ENCODE measurements at places on chromosomes 7 and 10.

GRCh38 chr10:97267671-97268070 lies 24.8 kb downstream of the ARHGAP19 start:
- no peak for DNase-seq

DNA sequence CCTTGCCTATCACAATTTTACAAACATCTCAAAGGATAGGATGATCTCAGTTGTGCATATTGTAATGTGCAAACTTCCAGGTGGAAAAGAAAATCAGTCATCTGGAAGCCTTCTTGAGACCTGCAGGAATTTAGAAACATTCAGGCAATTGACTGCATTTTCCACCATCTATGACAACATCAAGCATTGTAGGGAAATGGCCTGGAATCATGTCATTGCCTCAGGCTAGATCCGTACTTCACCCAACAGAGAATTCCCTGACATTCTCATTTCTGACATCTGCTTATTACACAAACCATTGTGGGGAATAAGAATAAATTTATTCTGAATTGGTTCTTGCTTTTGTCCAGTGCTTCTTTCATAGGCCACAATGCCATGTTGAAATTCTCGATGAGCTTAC lies 124.9 kb upstream of the NPVF start:
- DNase-seq, result no peak

DNA sequence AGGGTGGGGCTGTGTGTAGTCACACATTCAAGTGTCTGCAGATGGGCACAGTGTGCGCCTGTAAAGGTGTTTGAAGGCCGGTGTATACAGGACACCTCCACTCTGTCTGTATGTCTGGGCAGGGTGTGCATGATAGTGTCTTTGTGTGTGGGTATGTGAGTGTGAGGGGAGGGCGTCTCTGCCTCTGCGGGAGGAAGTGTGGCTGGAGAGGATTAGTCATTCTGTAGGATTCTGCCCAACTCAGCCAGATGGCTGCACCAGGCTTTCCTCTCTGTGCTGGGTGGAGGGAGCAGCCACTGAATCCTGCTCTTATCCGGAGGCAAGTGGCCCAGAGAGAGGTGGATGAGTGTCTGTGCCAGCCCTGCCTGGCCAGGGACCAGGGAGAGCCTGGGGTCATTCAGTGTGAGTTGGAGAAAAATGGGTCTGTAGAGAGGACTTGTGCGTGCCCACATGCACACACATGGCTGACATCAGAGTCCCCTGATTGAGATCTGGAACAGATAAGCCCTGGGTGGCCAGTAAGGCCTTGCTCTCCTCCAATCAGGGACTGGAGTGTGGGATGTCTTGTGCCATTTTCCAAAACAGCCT lies 1.7 kb downstream of the SFXN3 start:
- DNase-seq, result peak; percentile 81

- DNase-seq, result no peak
Observed at GRCh38 chr10:22598478-22598877, 115.9 kb downstream of the PIP4K2A start.

GRCh38 chr7:70529914-70530585 lies 601.9 kb upstream of the GALNT17 start:
- DNase-seq, result no peak

DNA sequence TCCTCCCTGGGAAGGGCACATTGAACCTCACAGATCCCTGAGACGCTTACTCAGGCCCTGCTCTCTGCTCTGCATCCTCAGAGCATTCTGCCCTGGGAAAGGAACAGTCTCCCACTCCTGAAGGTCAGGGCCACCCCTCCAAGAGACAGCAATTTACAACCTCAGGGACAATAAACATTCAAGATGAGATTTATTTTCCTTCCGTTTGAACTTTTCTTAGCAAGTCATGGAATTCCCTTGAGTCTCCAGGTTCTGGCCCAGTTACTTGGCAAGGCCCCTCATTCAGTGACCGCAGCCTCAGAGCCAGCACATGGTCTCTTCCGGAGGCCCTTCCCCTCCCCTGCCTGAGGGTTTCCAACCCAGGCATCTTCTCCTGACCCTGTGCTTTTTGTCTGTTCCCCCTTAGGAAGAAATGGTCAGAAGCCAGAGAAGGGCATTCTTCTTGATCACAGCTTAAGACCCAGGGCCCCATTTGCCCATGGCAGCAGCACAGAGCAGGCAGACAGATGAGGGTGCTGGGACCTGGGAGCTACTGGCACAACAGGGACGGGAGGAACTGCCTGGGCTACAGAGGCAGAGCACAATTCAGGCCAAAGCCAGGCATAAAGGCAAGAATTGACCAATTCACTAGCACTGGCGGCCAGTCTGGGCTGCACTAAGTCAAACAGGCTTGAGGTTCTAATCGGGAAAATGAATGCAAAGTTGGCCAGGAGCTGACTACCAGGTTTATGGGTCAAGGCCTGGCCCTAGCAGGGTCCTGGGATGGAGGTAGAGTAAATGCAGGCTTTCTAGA lies 56.7 kb downstream of the VSTM4 start:
- DNase-seq, result no peak

DNA sequence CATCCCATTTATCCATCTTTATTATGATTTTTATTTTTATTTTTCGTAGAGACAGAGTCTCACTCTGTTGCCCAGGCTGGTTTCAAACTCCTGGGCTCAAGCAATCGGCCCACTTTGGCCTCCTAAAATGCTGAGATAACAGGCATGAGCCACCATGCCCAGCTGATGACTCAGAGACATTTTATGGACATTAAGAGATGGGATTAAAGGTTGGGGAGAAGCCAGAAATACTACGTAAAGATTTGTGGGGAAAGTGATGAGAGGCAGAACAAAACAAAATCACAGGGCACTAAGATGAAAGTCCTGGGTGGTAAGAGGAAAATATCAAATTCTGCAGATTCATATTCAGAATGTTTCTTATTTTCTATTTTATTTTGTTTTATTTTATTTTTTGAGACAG lies 7.6 kb downstream of the WNT8B start:
- DNase-seq, result no peak

DNA sequence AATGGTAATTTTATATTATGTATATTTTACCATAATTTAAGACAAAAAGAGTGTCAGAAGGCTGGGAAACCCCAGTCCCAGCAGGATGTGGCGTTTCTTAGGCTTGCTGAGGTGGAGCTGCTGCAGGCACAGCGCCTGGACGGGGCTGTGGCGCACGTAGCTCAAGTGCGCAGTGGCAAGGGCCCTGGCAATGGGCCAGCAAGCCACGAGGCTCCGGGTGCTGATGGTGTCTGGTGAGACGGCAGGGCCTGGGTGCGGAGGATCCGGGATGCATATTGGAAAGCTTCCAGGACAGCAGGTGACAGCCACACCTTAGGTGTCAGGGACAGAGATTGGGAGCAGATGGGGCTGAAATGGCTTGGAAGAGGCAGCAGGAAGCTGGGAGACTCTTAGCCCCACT lies 37.2 kb downstream of the CLEC2L start:
- DNase-seq, result no peak

- no peak for DNase-seq
Observed at GRCh38 chr10:122344741-122345258, 29.7 kb upstream of the PLEKHA1 start.

DNA sequence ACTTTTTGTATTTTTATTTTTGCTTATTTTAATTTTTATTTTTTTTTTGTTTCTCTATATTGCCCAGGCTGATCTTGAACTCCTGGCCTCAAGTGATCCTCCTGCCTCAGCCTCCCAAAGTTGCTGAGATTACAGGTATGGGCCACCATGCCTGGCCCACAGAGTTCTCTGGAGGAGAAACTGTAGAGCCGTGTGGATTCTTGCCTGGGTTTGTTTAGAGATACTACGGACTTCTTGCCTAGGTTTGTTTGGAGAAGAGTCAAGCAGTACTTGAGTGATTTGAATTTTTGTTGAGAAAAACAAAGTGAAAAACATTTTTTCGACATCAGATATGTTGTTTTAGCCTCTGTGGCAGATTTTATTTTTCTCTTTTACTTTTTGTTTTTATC lies 99.0 kb downstream of the CAMK1D start:
- DNase-seq, result no peak

- DNase-seq, result no peak
Observed at GRCh38 chr10:99248824-99249223, 13.2 kb upstream of the HPSE2 start.

DNA sequence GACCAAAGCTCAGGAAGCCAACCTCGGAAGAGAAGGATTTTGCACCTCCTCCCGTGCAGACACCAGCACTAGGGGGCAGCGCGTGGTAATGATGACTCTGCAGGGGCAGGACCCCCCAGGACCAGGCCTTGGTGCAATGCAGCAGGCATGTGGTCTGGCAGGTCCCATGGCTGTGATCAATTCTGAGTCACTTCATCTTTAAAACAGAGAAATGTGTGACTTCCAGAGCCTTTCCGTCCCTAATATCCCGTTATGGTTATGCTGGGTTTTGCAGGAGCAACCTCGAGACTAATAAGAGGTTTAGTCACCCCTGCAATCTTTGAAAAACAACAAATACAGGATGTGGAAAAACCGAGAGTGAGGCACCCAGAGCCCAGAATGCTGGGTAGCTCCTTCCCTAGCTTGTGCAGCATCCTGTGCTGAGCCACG lies 30.2 kb upstream of the GJD4 start:
- DNase-seq, result no peak

DNA sequence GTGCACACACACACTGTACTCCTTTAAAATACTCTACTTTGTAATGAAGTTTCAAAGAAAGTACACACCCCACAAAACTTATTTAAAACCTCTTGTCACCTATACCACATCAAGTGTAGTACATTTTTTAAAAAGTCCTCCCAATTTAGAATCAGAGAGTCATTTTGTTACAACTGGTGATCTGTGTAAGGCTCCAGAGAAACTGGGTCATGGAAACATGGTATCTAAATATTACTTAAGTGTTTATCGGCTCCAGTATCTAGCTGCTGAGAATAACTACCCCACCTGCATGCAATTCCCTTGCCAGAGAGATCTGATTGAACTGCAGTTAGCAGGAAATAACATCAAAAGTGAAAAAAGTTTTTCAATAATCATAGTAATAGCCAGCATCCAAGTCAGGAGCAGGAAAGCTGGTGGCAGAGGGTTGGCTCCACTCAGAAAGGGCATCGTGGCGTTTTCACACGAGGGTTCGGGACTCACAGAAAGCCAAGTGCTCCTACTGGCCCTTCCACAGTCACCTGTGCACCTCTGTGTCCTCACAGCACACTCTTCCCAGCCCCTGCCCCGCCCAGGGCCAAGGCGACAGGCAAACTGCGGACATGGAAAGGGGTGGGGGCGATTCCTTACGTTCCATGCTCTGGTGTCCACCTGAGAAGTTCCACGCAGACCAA lies 6.5 kb downstream of the RGS10 start:
- no peak for DNase-seq

DNA sequence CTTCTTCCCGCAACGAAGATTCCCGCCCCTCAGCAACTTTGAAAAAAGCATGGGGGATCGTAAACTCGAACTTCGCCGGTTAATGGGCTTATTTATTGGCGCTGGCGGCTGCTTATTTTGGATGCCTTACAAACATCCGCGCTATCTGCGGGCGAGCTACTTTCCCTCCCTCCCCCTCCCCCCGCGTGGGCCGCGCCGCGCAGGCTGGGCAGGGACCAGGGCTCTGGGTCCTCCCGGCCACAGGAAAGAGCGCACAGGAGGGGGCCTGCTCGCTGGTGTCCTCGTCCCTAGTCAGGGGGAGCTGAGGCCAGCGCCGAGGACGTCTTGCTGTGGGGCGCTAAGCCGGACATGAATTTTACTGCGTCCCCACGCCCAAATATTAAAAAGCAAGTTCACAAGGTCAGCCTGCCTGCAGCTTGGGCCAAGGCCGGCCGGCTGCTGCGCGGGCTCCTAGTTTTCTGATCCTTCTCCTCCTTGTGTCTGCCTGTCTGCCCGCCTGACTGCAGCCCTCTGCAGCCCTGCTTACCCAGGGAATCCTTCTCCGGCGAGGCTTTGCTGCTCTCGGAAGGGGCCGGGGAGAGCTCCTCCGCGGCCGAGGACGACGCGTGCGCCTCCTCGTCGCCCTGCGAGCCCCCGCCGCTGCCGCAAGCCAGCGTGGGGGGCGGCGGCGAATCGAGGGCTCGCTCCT lies 1.2 kb downstream of the HOXA10 start:
- DNase-seq, result peak; percentile 52

DNA sequence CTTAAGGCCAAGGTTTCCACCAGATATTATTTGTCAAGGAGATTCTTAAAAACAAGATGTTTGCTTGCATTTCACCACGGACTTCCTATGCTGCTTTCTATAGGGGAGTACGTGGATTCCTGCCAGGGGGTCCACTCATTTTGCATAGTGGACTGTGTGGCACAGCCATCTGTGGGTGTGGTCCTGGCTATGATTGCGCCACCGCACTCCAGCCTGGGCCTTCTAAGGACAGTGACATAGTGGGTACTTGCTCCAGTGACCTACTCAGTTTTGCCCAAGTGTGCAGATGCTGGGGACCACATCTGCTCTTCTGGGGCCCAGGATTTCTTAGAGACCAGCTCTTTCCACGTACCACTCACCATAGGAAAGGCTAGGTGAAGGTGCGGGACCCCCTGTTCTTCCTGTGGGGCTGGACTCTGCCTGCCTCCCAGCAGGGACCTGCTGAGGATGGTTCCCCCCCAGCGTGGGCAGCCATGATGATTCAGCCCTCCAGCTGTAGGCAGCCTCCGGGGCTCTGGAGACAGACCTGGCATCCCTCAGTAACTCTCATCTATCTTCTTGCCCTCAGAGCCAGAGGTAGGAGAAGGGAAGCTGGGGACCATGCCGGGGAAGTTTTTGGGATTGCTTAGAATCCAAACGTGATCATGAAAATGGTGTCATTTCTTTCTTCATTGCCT lies 42.9 kb downstream of the HK1 start:
- no peak for DNase-seq

- DNase-seq, result no peak
Observed at GRCh38 chr10:86391236-86391840, 24.7 kb upstream of the GRID1 start.

DNA sequence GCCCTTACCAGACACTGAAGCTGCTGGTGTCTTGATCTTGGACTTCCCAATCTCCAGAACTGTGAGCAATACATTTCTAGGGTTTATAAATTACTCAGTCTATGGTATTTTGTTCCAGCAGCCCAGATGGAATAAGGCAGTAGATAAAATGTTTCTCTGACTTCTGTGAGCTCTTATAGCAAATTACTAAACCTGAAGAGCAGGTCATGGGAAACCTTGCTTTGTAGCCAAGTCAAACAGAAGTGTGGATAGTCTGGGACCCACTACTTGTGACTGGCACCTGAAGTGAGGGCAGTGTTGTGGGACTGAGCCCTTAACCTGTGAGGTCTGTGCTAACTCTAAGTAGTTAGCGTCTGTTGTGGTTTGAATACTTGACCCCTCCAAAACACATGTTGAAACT lies 4.6 kb upstream of the TBRG4 start:
- no peak for DNase-seq

DNA sequence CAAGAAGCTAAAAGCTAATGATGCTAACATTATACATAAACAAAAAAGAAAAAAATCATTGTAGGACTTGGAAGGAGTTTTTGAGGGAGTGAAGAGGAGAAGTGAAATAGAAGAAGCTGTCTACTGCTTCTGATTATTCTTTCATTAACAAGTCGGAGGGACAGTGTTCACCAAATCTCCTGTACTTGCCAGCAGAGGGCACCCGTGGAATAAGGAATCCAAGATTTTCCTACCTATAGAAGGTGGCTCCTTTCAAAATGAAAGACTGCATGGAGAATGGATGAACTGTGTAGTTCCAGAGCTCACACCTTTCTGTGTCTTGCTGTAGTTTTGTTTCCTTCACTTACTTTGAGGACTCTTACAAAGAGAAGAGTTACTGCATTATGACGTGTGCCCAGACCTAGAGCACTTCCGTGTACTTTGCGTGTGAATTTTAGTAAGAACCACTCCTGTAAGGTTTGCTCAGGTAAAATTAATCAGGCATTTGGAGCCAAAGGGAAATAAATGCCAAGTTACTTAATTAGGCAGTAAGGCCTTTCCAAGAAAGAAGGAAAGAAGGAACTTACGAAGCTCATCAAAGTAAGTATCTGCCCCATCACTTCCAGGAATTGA lies 145.1 kb downstream of the SEMA3D start:
- DNase-seq, result peak; percentile 65

Data from hematopoietic multipotent progenitor cell treated with erythropoietin and hydrocortisone succinate and interleukin-3 and kit ligand, for 6 days (in vitro differentiated cells).